ENCODE measurements at places on chromosomes 1 and 21.

- no peak for DNase-seq
These were observed 695 bp upstream of the NTPCR start for GRCh38 chr1:232949636-232950196.

DNA sequence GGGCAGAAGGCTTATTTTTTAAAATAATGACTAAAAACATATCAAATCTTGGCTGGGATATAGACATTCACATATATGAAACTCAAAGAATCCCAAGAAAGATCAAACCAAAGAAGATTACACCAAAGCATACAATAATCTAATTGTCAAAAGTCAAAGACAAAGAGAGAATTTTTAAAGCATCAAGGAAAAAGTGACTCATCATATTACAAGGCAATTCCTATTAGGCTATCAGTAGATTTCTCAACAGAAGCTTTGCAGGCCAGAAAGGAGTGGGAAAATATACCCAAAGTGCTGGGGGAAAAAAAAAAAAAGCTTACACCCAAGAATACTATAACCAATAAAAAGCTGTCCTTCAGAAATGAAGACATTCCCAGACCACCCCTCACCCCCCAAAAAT, 375.6 kb downstream of the BRINP2 start:
- DNase-seq: no peak

DNA sequence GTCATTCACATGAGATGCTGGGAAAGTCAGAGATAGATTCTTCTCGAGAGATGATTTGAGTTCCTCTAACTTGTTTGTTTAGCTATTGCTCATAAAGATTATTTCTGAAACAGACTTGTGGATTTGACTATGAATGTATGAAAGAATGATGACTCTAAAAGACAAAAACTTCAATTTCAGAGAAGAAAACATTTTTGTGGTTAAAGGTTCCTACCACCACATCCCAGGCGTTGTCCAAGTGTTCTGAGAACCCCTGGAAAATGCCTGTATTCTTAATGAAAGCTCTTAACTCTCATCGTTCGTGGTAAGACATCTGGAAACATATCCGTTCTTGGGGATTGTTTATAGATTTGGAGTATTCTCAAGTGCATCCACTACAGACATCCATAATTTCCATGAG, 228.7 kb downstream of the BARHL2 start:
- no peak for DNase-seq

DNA sequence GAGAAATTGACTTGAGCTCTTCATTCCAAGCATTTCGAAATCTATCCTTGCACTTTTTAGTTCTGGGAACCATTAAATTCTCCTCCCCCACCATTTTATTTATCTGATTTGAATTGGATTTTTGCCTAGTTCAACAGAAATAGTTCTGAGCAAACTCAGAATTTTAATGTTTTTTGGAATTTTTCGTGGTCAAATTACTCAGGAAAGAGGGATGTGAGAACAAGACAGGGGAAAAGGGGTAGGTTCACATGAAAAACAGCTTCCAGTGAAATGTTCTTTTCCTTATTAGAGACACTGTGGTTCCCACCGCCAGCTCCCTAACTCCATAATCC, 5.7 kb upstream of the ZNF697 start:
- DNase-seq: no peak

DNA sequence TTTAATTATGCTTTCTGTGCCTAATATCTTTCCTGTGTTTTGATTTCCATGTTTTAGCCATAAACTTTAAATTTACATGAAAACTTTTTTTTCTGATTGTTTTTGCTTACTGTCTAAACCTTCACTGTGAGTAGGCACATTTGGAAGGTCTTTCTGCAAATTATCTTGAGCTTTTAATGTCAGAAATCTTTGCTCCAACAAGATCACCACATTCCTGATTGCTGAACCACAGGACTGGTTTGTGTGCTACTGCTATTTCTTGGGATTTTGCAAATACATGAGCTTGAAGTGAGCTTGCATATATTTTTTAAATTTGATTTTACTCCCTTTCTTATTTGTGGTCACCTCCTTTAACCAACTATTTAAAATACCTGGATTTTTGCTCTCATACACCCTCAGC, 61.3 kb downstream of the PTBP2 start:
- DNase-seq: no peak

DNA sequence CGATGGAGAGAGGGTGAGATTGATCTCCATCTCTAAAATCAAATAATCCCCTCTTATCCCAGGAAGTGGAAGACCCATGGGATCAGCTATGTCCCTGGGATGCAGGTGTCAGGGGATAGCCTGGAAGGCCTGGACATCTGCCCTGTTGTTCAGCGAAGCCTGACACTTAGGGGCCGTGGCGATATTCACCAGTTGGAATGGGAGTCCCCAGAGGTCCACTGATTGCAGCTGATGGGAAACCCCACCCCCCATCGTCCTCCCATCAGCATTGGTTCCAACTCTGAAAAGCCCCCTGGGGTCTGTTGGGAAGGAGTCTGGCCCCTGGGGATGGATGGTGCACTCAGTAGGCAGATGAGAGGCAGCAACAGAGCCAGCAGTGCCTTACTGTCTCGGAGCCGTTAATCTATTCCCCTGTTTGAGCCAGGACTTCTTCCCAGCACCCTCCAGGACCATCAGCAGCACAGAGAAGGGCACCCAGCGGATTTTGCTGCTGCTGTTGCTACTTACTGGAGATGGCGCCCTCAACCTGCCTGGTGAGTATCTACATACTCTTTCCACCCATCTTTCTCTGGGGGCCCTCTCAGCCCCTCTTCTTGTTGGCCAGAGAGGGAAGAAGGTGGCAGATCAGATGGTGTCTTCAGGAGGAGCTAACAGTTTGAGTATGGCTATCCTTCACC, 13.4 kb downstream of the CATSPER4 start:
- DNase-seq: no peak

DNA sequence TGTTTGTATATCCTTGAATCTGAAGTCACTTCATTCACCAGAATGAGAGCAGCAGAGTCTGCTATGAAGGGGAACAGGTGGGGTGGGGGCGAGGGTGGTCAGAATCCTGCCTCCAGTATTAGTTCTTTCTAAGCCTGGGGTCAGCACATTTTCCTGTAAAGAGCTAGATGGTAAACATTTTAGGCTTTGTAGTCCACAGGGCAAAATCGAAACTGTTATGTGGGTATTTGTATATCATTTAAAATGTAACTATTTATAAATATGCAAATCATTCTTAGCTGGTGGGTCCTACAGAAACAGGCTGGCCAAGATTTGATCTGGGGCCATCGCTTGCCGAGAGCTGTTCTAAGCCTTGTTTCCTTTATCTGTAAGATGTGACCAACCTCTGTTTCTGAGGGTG, 96.0 kb downstream of the IGSF21 start:
- DNase-seq: no peak

- no peak for DNase-seq
These were observed 22.4 kb upstream of the HMGB4 start for GRCh38 chr1:33841494-33841893.

All from activated CD4-positive, alpha-beta T cell treated with anti-CD3 and anti-CD28 coated beads, Interleukin-2, amount 50 U/mL, for 48 hours (primary cell).